ENCODE measurements at places on chromosomes 2 and 18.

- DNase-seq: no peak
These were observed 69.6 kb downstream of the CLHC1 start for GRCh38 chr2:55162284-55163006.

- DNase-seq: no peak
These were observed 32.5 kb upstream of the REG3G start for GRCh38 chr2:78992807-78993517.

DNA sequence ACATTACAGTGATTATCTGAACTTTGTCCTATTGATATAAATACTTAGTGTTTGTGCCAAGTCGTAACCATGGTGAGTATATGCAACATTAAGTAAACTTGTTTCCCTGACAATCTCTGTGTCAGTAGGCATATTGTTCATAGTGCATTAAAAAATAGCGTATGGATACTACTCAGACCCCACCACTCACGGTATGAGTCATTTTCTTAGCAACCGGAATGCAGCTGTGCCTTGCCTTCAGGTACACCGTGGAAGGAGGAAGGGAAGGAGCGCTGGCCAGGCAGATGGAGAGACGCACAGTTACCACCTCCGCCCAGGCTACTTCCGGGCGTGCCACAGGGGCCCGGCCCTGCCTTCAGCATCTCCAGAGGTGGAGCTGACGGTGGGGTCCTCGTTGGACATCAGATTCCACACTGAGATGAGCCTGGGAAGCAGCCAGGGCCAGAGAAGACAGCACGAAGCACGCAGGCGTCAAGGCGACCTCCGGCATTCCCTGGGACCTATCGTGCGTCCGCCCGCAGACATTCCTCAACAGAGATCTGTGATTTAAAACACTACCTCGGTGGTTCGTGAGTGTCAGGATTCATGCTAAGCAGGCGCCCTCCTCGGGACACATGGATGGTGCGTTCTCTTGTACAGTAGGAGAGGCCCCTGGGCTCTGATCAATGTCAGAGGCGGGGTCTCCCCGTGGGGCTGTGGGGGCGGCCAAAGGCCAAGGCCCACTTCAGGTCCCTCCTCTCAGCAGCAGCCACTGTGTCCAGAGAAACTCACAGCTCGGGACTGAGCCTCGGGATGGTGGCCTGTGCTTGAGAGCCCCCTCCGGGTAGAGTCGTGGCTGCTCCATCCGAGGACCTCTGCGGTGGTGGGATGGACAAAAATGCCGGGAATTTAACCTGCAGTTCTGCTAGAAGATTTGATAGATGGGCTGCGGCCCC lies 82.2 kb upstream of the HDAC4 start:
- DNase-seq: no peak

GRCh38 chr2:30505500-30506180 lies 58.6 kb downstream of the LCLAT1 start:
- DNase-seq: no peak

- DNase-seq: no peak
These were observed 1.6 kb upstream of the RTP5 start for GRCh38 chr2:241867776-241868420.

- no peak for DNase-seq
These were observed 119.2 kb upstream of the STK17B start for GRCh38 chr2:196290569-196290968.

DNA sequence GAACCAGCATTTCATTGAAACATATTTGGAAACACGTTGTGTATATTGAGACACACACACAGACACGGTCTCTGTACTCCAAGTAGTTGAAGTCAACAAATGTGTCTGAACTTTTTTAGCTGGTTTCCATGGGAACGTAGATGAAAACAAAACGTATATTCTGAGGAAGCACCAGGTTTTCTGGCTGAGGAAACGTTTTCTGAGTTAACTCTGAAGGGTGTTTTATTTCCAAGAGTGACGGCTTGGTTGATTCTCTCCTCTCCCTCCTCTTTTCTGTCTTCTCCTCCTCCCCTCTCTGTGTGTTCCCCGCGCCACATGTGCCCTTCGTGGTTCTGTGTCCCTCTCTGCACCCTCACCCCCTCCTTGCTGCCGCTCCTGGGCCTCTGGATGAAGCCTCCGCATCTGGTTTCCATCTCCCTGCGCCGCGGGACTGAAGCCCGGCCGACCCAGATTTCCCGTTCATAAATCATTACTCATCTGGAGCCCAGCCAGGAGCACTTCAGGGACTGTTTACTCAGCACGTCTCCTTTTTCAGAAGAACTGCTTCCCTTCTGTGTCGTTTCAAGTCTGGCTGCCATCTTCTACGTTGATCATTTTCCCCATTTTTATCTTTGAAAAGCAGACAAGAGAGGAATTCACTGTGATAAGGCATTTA lies 122.7 kb downstream of the COL6A3 start:
- DNase-seq: peak; percentile 83

DNA sequence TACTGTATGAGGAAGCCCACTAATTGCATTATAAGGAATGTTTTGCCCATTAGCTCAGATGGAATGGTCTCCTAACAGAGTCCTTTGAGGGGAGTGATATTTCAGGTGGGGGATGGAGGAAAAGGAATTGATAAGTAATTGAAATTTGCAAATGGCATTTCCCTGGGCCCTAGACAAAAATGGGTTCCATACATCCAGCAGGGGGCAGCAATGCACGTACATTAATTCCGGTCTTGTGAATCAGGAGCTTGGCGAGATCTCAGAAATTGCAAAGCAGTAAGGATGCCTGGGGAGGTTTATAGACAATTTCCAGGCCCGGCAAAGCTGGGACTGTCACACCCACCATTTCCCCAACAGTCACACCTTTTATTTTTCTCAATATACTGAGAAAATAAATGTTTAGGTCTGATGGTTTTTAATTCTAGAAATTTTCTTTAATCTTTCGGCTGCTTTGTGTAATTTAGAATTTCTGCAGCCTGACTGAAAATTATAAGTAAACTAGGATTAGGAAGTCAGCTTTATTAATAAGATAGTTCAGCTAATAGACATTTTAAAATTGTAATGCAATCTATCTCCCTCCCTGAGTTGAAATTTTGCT lies 122.8 kb downstream of the LYPD1 start:
- DNase-seq: peak; percentile 36

GRCh38 chr18:44636241-44636640 lies 44.4 kb upstream of the SETBP1 start:
- DNase-seq: no peak

- no peak for DNase-seq
These were observed 41.3 kb upstream of the SNED1 start for GRCh38 chr2:240956935-240957655.

DNA sequence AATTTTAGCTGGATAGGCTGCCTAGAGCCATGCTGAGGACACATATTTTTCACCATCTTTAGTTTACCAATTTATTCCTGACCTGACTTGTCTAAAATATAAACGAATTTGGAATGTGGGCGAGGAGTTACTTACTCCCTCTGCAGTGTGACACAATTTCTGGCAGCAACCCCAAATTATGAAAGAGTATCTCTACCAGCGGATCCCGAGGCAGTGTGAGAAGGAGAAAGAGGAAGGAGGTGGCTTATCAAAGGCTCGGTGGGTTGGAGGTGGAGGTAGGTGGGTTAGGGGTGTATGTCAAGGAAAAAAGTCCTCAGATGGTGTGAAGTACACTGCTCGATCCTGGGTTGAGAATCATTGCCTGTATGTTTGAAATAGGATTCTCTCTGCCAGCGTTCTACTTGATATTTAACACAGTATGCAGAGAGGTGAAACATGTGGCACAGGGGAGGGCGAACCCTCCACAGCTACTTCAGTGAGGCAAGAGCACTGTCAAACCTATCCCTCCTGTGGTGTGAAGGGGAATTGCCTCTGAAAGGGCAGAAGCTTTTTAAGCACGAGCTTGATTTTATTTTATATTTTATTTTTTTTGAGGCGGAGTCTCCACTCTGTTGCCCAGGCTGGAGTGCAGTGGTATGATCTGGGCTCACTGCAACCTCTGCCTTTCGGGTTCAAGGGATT lies 76.0 kb downstream of the RFTN2 start:
- peak; percentile 31 for DNase-seq

DNA sequence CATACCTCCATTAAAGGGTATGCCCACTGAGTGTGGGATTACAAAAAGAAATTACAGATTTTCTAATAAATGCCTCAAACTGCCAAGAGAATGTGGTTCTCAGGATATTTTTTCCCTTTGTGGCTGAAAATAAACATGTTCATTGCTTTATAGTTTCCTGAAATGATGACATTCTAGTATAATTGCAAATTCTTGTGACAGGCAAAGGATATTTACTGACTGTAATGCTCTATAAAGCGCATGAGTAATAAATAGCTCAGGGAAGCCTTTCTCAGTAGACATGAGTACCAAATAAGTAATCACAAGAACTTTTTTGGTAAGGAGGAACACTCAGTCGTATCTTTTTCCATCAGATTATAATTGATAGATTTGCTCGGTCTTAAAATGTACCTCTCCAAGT lies 72.3 kb downstream of the FTCDNL1 start:
- no peak for DNase-seq

GRCh38 chr2:43174368-43174916 lies 52.0 kb downstream of the ZFP36L2 start:
- no peak for DNase-seq

GRCh38 chr2:134327367-134327766 lies 73.5 kb downstream of the MGAT5 start:
- DNase-seq: no peak

GRCh38 chr2:235914756-235915155 lies 253.4 kb downstream of the GBX2 start:
- no peak for DNase-seq

- no peak for DNase-seq
These were observed 212.0 kb downstream of the SPAG16 start for GRCh38 chr2:213496226-213496625.

- DNase-seq: no peak
These were observed 42.5 kb upstream of the LCLAT1 start for GRCh38 chr2:30404319-30405259.
